ENCODE measurements at places on chromosomes 1 and 21.
A peak's percentile ranks its signal among the peaks of the same experiment; 100 is the strongest.

DNA sequence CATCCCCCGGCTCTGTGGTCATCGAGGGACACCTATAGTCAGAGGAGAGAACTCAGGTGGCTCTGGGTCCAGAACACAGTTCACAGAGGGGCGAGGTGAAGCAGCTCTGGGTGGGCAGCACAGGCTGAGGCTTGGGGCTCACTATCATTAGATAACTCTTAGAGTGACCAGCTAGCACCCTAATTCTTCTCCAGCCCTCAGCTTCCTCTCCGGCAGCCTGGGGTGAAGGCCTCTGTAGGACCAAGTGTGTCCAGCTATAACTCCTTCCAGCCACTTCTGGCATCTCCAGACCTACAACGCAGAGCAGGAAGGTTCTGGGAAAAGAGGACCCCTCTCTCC, 1.4 kb downstream of the ARTN start:
- DNase-seq: no peak

GRCh38 chr1:178258536-178258935, 164.6 kb downstream of the RASAL2 start:
- no peak for DNase-seq

- no peak for DNase-seq
These were observed 3.9 kb downstream of the TAS1R2 start for GRCh38 chr1:18855573-18855972.

GRCh38 chr1:118335331-118335732, 150.3 kb upstream of the SPAG17 start:
- peak; percentile 90 for DNase-seq

DNA sequence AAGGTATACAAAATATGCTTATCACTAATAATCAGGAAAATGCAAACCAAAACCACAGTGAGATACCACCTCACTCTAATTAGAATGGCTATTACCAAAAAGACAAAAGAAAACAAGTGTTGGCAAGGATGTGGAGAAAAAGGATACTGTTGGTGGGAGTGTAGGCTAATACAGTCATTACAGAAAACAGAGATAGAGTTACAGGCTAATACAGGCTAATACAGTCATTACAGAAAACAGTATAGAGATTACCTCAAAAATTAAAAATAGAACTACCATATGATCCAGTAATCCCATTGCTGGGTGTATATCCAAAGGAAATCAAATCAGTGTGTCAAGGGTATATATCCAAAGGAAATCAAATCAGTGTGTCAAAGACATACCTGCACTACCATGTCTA, 238.4 kb downstream of the PLPP3 start:
- no peak for DNase-seq

DNA sequence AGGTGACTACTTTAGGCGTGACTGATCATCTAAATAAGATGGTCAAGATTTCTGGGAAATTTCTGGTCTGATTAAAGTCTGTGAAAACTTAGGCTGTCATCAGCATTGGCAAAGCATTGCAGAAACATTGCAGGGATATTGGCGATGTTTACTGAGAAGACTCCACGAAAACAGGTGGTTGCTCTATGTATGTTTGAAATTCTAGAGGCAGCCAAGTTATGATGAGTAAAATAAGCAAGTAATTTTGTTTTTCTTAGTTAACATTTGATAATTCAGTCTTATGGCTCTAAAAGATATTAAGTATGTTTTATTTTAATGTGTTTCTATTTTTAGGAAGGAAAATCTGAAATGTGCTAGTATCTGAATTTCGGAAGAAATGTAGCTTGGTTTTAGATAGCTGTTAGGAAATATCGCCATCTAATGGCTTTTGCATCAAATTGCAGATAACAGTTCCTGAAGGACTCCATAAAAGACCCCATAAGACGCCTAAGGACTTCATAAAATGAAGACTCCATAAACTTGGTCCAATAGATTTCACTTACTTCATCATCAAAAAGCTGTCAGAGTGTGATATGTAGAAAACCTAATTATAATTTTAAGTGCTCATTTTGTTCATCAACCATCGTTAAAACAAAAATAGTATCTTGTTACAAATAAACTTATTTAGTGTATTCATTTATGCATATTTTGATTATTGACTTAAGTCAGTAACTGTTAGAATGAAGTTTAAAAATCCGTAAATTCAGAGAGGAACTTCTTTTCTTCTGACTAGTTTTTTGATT, 344.6 kb downstream of the RYR2 start:
- no peak for DNase-seq

DNA sequence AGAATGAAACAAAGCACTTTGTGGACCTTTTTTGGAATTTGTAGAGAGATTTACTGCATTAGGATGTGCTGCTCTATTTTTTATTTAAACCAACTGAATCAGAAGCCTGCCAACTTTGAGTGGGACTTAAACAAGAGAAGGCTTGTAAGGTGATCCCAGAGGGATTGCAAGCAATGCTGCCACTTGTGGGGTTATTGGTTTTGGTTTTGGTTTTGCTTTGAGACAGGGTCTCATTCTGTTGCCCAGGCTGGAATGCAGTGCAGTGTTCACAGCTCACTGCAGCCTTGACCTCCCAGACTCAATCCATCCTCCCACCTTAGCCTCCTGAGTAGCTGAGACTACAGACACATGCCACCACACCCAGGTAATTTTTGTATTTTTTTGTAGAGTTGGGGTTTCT, 32.2 kb upstream of the GNG5 start:
- DNase-seq: peak; percentile 10

DNA sequence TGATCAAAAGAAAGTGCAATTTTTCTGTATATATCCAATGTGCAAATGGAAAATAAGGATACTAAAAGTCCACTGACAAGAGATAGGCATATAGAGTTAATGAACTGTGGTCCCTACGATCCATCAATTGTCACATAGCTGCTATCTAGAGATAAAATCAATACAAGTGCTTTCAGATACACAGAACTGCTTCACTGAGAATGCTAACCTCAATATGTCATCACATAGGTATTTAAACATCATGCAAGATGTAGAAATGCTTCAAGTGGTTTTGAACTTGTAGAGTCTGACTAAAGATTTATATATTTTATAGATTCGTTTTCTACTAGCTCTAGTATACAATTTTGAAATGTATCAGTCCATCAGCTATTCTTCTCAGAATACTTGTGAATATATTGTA, 1604.7 kb downstream of the PLA2G4A start:
- no peak for DNase-seq
